ENCODE measurements at places on chromosomes 13 and 19. TPM values are rescaled to one million over a fixed set of nuclear protein-coding genes. Genes with fewer than 3 reads are reported as not detected.

SPIB gene
- total RNA-seq: 0.23 TPM

ZNF536 gene
- not detected for total RNA-seq

DHDH gene
- total RNA-seq: 1.4 TPM

ZNF296 gene
- total RNA-seq: 6.5 TPM

ZNF571 gene
- 1.0 TPM for total RNA-seq
